HFFc6 (cell line): ENCODE measurements at places on chromosomes 6 and 20. TPM values are rescaled to one million over a fixed set of nuclear protein-coding genes. Genes with fewer than 3 reads are reported as not detected.

The SNX14 gene
- total RNA-seq = 69.3 to 73.0 TPM (median 70.3 TPM) in 3 replicates

The RRAGD gene
- not detected in 3 replicates for total RNA-seq

The TFAP2C gene
- total RNA-seq = 1.8 to 4.5 TPM (median 3.3 TPM) in 3 replicates

The NOTCH4 gene
- 0.29 and 0.51 TPM in 2 replicates for total RNA-seq

GRCh38 chr6:25601800-25602673, 50.0 kb upstream of the SCGN start:
- DNase-seq = peak; percentile 40
- H3K27me3 ChIP-seq = no peaks in the 10 kb centered on the region; the same call in none of the 2 replicates
- no peak overlapping the region for H3K4me3 ChIP-seq
- H3K4me1 ChIP-seq = peaks cover 15% of the 10 kb centered on the region

GRCh38 chr20:6941571-6941970, 174.1 kb downstream of the BMP2 start:
- no peak for DNase-seq
- no peak overlapping the region for H3K27ac ChIP-seq
- H3K36me3 ChIP-seq = no peaks in the 10 kb centered on the region
- H3K4me3 ChIP-seq = no peak overlapping the region
- H3K4me1 ChIP-seq = no peaks in the 10 kb centered on the region
- H3K27me3 ChIP-seq = no peaks in the 10 kb centered on the region

GRCh38 chr6:54846857-54847674, 495 bp downstream of the FAM83B start:
- peak overlapping the region; percentile 68 for H3K4me3 ChIP-seq
- no peak for DNase-seq
- H3K27ac ChIP-seq = no peak overlapping the region
- no peaks in the 10 kb centered on the region for H3K4me1 ChIP-seq
- H3K36me3 ChIP-seq = no peaks in the 10 kb centered on the region

GRCh38 chr20:58433029-58433647, 44.1 kb downstream of the VAPB start:
- H3K27ac ChIP-seq = peak overlapping the region; percentile 74
- peaks cover 39% of the 10 kb centered on the region for H3K36me3 ChIP-seq
- peaks cover 61% of the 10 kb centered on the region for H3K4me1 ChIP-seq
- DNase-seq = no peak
- H3K4me3 ChIP-seq = no peak overlapping the region

DNA sequence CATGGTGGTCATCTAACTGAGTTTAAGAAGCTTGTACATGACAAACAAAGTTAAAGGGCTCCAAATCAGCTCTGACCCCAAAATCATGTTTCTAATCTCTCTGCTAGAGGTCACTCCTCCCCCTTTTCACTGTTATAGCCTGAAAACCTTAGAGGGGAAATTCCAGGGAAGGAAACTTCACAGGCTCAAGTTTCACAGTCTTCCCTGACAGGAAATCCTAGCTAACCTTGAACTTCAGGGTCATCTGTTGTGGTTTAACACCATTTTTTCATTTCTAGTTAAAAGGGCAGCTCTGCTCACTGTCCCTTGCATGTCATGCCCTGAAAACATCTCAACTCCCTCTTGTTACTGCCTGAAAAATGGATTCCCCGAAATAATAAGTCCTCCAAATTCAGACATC, 104.4 kb upstream of the BMP2 start:
- no peaks in the 10 kb centered on the region for H3K4me1 ChIP-seq
- DNase-seq = no peak
- H3K36me3 ChIP-seq = no peaks in the 10 kb centered on the region
- no peak overlapping the region for H3K27ac ChIP-seq
- no peak overlapping the region for H3K4me3 ChIP-seq

- no peak for DNase-seq
- peak overlapping the region; percentile 98 for H3K4me3 ChIP-seq
- no peaks in the 10 kb centered on the region; the same call in 1 of the 2 replicates for H3K27me3 ChIP-seq
- H3K36me3 ChIP-seq = peaks cover 25% of the 10 kb centered on the region
Observed at GRCh38 chr20:32356622-32357374, 1.3 kb upstream of the ASXL1 start.

- no peak overlapping the region for H3K27ac ChIP-seq
- no peaks in the 10 kb centered on the region for H3K36me3 ChIP-seq
- H3K4me1 ChIP-seq = no peaks in the 10 kb centered on the region
- DNase-seq = no peak
- H3K4me3 ChIP-seq = no peak overlapping the region
- peaks cover 2% of the 10 kb centered on the region for H3K27me3 ChIP-seq
Observed at GRCh38 chr6:54710456-54710855, 136.1 kb upstream of the FAM83B start.

DNA sequence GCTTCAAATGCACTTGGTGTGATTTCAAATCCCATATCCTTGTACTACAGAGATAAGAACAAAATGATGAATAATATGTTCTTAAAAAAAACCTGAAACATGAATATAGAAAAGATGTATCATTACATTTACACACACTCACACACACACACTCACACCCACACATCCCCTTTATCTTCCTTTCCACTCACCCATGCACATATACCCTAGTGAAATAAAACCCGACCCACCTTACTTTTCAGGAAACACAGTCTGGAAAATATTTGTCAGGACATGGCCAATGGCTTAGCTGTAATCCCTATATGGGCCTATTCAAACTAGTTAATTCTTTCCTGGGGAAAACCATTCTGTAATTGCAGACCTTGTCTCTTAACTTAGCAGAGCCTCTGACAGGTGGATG, 60.8 kb upstream of the EDN1 start:
- no peaks in the 10 kb centered on the region; the same call in 1 of the 2 replicates for H3K27me3 ChIP-seq
- no peak overlapping the region for H3K27ac ChIP-seq
- H3K4me1 ChIP-seq = peaks cover 23% of the 10 kb centered on the region
- no peaks in the 10 kb centered on the region for H3K36me3 ChIP-seq
- no peak for DNase-seq
- H3K4me3 ChIP-seq = no peak overlapping the region

DNA sequence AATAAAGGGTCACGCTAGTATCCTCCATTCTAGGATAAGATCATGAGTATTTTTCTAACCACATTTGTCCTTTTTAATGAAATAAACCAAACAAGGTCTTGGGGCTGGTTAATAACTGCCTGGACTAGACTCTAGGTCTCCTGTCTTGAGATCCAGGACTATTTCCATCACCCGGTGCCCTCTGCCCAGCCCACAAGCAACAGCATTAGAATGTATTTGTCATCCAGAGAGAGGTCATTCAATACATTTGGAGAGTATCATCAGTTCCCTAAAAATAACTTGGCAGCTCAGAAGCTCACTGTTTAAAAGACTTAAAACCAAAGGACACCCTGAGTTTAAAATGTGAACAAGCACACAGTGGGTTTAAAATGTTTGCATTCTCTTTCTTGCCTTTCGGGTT, 4.4 kb upstream of the RBM24 start:
- peaks cover 61% of the 10 kb centered on the region for H3K4me1 ChIP-seq
- no peaks in the 10 kb centered on the region; the same call in 1 of the 2 replicates for H3K27me3 ChIP-seq
- peak overlapping the region; percentile 94 for H3K27ac ChIP-seq
- H3K4me3 ChIP-seq = peak overlapping the region; percentile 78

DNA sequence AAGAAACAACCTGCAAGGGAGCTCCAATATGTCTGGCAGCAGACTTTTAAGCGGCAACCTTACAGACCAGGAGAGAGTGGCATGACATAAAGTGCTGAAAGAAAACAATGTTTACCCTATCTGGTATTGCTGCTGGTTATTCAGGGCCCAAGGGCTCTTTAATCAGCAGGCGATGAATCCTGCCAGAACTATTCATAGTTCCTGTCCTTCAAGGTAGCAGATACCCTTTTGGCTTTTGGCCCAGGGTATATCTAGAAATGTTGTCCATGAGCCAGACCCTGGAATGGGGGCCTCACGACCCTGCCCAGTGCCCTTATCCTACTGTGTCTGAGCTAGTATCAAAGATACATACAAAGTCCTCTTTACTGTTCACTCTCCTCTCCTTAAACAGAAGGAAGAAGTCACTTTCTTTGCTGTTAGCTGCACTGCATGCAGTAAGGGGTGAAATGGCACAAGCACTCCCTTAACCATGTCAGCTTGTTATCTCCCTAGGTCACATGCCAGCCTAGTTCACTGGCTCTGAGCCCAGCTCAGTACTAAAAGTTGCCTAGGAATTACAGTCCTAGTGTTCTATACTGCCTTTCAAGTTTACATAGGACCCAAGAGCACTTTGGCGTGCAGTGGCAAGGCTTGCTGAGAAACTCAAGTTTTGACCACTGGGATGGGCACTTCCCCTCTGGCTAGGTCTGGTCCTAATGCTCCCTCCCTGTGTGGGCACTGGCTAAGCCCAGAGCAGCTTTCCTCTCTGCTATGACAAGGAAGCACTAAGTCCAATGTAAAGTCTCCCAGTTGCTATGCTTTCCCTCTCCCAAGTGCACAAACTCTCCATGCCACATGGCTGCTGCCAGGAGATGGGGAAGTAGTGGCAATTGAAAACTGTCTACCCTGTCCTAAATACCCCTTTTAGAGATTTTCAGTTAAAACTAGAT, 122.0 kb downstream of the HTR1B start:
- no peak overlapping the region for H3K27ac ChIP-seq
- peaks cover 20% of the 10 kb centered on the region; the same call in 1 of the 2 replicates for H3K4me1 ChIP-seq
- H3K27me3 ChIP-seq = no peaks in the 10 kb centered on the region; the same call in 1 of the 2 replicates
- DNase-seq = no peak
- peaks cover 11% of the 10 kb centered on the region; the same call in 1 of the 2 replicates for H3K36me3 ChIP-seq

DNA sequence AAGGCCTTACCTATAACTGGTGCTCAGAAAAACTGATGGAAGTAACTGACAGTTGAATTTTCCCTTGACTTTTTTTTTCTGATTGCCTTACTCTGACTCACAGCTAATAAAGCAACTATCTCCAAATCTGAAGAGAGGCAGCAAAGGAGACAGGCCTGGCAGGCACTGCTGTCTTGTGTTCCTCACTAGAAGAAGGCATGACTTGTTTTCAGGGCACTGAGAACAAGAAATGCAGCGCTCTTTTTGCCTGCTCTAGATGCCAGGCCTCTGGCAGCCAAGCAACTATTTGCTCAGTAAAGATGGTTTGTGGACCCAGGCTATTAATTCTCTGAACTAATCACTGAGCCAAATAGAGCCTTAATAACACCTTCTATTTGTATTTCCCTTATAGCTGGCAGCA, 155.1 kb downstream of the PRDM13 start:
- peaks cover 3% of the 10 kb centered on the region; the same call in 1 of the 2 replicates for H3K27me3 ChIP-seq
- no peaks in the 10 kb centered on the region for H3K4me1 ChIP-seq

DNA sequence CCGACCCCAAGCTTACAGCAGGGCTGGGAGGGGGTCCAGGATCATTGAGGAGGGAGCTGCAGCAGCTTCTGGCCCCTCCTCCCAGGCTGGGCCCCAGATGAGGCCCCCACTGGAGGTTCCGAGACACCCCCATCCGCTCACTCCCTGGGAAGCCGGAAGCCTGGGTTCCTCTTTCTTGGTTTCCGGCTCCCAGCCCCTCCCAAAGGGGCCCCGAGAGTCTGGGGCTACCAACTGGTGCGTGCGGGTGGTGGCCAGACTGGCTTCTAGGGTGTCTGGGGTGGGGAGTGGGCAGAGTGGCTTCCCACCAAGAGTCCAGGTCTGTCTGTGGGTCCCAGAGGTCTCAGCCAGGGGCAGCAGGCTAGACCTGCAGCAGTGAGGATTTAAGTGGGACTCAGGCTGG, 2.2 kb downstream of the RGS19 start:
- H3K27ac ChIP-seq = no peak overlapping the region
- no peak overlapping the region for H3K4me3 ChIP-seq
- DNase-seq = no peak
- peaks cover 8% of the 10 kb centered on the region; the same call in 1 of the 2 replicates for H3K4me1 ChIP-seq

DNA sequence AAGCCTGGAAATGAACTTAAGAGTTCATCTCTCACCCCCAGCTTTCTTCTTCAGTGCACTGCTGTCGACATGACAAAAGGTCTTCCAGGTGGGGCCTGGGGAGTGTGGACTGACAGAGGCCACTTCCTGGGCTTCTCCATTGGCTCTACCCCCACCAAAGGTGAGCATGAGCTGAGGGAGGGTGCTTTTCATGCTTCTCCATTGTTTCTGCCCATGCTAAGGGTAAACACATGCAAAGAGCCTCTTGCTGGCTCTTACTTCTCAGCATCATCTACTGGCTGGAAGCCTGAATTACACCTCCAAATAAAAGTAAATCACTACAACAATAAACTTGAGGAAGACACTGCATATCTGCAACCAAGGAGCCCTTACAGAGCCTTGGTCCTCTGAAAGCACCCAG, 227.2 kb downstream of the EPM2A start:
- no peaks in the 10 kb centered on the region for H3K36me3 ChIP-seq
- H3K27ac ChIP-seq = no peak overlapping the region
- H3K4me1 ChIP-seq = no peaks in the 10 kb centered on the region

DNA sequence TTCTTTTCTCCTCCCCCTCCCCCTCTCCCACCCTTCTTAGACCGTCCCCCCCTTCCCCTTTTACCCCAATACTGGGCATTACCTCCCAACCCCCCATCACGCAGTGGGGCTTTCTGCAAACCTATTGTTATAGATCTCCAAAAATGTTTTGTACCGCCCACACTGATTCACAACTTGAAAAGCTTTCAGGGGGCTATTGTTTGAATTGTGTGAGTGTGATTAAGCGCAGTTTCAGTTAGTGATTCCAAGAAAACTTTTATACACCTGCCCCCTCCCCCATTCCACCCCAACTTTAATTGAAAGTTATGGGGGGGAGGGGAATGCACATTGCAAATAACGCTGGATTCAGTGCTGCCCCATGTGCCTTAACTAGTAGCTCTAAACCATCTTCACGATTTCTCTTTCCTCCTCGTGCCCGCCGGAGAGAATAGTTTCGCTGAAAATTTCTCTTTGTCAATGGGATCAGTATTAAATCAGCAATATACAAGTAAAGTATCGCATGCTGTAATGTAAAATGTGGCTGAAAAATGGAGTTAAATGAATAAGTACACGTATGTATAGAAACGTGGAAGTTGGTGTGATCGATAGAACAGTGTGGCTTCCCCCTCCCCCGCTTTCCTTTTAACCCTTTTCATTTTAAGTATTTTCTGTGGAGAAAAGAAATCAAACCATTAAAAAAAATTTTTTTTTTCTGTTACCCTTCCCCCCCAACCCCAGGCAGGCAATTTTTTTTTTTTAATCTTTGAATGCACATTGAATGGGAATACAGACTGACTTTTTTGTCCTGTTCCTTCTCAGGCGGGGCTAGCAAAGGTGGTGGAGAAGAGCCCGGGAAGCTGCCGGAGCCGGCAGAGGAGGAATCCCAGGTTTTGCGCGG, 632 bp downstream of the LIN28B start:
- DNase-seq = no peak
- no peaks in the 10 kb centered on the region for H3K36me3 ChIP-seq
- H3K27ac ChIP-seq = no peak overlapping the region
- H3K4me1 ChIP-seq = peaks cover 16% of the 10 kb centered on the region
- H3K4me3 ChIP-seq = peak overlapping the region; percentile 22; the same call in 1 of the 2 replicates
- peaks cover 51% of the 10 kb centered on the region for H3K27me3 ChIP-seq

DNA sequence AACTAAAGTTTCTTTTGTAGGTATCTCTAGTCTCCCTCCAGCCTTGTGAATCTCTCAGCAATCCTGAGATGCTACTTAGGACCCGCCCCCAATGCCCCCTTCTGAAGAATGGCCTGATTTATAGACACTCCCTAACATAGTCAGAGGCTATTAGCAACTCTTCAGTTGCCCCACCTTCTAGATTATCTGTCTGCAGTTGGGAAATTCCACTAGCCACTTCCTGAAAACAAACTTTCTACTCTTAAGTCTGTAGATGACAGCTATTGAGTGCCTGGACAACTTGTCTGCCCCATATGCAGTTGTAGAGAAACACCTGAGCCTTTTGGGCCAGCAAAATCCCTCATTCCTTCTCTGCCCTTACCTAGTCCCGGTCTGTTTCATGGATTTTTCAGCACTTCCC, 188.2 kb upstream of the PREP start:
- H3K36me3 ChIP-seq = no peaks in the 10 kb centered on the region
- H3K27me3 ChIP-seq = peaks cover 2% of the 10 kb centered on the region; the same call in 1 of the 2 replicates
- no peak overlapping the region; the same call in 1 of the 2 replicates for H3K4me3 ChIP-seq
- DNase-seq = no peak

- no peak overlapping the region for H3K27ac ChIP-seq
- no peak for DNase-seq
- no peaks in the 10 kb centered on the region for H3K4me1 ChIP-seq
- H3K27me3 ChIP-seq = no peaks in the 10 kb centered on the region
Observed at GRCh38 chr20:21796059-21796458, 90.6 kb downstream of the PAX1 start.
